ENCODE measurements at places on chromosomes 12 and 14.

- no peak for DNase-seq
Measured at GRCh38 chr14:55936691-55937090, 181.5 kb upstream of the PELI2 start.

- DNase-seq, result no peak
Measured at GRCh38 chr12:57500213-57500612, 12.3 kb downstream of the MARS1 start.

DNA sequence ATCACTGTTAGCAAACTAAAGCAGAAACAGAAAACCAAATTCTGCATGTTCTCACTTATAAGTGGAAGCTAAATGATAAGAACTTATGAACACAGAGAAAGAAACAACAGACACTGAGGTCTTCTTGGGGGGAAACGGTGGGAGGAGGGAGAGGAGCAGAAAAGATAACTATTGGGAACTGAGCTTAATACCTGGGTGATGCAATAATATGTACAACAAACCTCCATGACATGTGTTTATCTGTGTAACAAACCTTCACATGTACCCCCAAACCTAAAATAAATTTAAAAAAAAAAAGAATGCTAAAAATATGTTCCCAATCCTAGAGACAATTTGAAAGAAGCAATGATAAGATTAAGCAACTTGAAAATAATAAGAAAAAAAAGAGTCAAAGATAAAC is 89.5 kb downstream of the SOX5 start:
- DNase-seq, result no peak

- DNase-seq, result no peak
Measured at GRCh38 chr14:66701813-66702212, 193.9 kb downstream of the GPHN start.

- DNase-seq, result no peak
Measured at GRCh38 chr12:101468948-101469347, 6.2 kb upstream of the SPIC start.

- no peak for DNase-seq
Measured at GRCh38 chr12:43011383-43011926, 421.9 kb upstream of the PRICKLE1 start.

GRCh38 chr14:54420478-54421142 is 20.6 kb downstream of the CNIH1 start:
- no peak for DNase-seq

DNA sequence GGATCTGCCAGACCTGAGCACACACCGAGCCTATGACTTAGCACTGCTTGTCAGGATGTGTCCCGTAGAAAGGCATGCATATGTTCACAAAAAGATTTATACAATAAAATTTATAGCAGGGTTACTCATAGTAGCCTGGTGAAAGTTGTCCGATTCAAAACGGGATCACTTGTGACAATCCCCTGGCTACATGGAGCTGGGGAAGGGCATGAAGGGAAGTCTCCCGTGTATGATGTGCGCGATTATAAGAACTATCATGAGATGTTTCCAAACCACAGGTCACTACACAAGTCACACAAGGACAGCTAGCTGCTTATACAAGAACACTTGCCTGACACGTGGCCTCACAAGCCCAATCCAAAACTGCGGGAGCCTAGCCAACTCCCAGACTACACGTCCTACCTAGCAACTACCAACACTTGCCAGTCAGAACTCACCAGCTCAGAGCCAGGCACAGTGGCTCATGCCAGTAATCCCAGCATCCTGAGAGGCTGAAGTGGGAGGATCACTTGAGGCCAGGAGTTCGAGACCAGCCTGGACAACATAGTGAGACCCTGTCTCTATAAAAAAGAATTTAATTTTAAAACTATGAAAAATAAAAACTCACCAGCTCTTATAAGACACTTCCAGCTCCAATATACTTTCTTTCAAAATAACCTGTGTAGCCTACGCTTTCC is 7.5 kb upstream of the CDCA4 start:
- DNase-seq, result no peak

DNA sequence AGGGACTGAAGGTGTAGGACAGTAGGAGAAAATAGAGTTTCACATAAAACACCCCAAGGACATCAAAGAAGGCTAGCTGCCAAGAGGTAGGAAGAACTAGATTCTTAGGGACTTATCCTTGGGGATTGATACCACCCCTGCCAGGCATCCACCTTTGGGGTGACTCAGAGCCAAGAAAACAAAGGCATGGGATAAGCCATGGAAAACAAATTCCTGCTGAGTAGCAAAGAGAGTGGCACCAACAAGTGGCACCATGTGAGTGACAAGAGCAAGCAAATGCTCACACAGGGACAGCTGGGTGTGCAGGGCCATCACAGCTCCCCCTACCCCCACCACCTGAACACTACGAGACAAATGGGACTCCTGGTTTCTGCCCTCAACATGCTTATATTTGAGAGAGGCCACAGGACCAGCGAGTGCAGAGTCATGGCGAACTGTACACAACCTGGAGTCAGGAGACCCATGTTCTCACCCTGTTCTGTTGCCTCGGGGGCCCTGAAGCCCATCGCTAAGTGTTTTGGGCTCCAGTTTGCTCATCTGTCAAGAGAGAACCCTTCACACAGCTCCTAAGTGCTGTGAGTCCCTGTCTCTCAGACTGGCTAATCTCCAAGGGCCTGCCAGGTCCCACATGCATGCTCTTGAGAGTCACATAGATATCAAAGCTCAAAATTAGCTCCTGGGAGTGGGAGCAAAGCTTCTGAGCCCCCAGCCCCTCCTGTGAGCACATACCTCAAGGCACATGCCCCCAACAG is 91.9 kb downstream of the DPF3 start:
- no peak for DNase-seq

DNA sequence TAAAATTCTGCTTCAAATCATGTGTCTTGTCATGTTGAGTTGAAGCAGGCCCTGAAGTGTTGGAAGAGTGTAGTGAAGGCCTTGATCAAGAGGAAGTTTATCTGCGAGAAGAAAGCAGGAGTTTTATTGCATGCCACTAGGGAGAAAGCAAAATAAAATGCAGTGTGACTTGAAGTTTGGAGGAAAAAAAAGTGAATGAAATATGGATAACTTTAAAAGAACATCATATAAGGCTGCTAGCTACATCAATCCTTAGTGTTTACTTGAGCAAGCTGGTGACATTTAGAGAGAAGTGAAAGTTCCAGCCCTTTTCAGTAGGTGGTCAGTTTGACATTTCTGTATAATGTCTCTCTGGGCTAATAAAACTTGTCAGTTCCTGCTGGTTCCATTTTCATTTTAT is 841.1 kb downstream of the TMTC2 start:
- DNase-seq, result no peak

DNA sequence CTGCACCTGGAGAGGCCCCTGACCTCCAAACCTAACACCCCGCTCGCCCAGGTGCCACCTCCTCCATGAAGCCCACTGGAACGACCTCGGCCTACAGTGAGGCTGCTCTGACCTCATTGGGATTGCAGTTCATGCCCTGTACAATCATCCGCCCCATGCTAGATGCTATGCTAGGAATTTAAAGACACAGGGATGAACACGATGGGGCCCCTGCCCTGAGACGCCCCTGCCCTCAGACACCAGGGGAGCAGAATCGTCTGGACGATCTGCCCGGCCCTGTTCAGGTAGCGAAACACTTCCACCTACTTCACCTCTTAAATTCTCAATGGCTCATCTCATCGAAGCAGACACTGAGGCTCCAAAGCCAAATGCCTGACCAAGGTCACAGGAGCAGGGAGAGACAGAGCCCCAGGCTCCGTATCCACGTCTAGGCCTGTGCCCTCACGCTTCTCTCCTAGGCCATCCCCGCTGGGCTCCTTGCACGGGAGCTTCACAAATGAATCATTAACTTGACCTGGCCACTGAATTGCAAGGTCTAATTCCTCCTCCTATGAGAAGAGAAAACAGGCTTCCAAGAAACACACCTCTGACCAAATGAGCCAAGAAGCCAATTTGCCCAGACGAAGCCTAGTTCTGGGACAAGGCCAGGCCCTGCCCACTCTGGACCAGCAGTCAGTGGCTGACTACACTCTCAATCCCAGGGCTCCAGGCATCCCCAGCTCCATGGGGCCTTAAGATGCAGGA is 35.2 kb downstream of the SCARB1 start:
- no peak for DNase-seq

DNA sequence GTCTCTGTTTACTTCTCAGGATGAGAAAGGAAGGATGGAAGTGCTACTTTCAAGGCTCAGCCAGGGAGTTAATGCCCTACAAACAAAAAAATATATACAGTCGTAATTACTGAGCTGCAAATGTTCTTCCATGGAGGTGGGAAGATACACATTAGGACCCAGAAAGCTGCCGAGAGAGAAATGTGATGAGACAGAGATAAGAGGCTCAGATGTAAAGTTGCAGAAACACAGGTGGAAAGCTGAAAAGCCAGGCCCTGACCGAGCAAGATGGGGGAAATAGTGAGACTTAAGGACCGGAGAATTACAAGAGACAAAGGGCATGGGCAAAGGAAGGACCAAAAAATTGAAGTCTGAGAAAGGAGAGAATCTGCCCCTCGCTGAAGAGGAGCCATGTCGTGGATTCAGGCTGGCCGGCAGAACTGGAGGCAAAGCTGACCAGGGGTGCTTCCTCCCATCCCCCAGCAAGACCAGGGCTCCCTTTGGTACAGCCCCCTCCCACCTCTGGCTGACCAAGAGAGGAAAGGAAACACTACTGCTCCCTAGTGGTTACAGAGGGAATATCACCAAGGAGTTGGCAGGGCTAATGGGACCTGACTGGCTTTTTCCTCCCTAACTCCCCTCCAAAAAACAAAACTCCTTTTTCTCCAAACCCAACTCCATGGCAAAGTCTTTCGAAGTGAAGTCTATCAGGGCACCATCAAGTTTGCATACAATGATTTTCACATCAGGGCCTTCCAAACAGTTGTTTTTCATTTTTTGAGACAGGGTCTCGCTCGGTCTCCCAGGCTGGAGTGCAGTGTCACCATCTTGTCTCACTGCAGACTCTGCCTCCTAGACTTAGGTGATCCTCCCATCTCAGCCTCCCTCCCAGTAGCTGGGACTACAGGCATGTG is 12.1 kb downstream of the ZFHX2 start:
- DNase-seq, result peak; percentile 51

DNA sequence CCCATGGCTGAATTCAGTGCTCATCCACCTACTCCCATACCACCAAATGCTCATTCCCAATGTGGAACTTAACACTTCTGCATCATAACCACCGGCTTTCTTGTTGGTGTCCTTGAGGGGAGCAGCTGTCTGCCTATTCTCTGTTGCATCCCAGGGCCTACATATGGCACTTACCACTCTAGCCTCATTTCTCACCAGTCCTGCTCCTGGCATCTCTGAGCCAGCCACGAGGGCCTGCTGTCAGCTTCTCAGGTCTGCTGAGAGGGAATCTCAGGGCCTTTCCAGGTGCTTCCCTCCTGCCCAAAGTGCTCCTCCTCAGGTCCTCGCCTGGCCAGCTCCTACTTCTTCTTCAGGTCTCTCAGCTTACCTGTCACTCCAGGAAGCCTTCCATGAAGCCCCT is 24.0 kb upstream of the RND1 start:
- DNase-seq, result no peak
